ENCODE measurements at places on chromosomes 5 and 9. TPM values are rescaled to one million over a fixed set of nuclear protein-coding genes. Genes with fewer than 3 reads are reported as not detected.

KIAA0825 gene
- 1.6 TPM for total RNA-seq

CDX1 gene
- not detected for total RNA-seq

DOK3 gene
- total RNA-seq, result 1.3 TPM

IL13 gene
- total RNA-seq, result not detected

DNA sequence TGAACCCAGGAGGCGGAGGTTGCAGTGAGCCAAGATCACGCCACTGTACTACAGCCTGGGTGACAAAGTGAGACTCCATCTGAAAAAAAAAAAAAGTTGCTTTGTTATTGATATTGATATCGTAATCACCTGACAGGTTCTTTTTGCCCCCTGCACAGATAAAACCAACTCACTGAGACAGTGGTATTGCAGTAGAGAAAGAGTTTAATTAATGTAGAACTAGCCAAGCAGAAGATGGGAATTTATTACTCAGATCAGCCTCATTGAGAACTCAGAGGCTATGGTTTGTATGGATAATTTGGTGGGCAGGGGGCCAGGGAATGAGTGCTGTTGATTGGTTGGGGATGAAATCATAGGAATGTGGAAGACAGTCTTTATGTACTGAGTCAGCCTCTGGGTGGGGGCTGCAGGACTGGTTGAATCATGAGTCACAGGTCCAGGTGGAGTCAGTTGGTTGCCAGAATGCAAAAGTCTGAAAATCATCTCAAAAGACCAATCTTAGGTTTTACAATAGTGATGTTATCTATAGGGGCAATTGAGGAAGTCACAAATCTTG, 35.8 kb upstream of the MEGF10 start:
- no peaks in the 10 kb centered on the region for H3K4me1 ChIP-seq
- H3K27me3 ChIP-seq, result no peaks in the 10 kb centered on the region
- H3K36me3 ChIP-seq, result no peaks in the 10 kb centered on the region

GRCh38 chr9:131179561-131180219, 54.3 kb downstream of the NUP214 start:
- DNase-seq, result no peak
- H3K27ac ChIP-seq, result no peak overlapping the region
- no peaks in the 10 kb centered on the region for H3K27me3 ChIP-seq
- H3K4me3 ChIP-seq, result no peak overlapping the region

DNA sequence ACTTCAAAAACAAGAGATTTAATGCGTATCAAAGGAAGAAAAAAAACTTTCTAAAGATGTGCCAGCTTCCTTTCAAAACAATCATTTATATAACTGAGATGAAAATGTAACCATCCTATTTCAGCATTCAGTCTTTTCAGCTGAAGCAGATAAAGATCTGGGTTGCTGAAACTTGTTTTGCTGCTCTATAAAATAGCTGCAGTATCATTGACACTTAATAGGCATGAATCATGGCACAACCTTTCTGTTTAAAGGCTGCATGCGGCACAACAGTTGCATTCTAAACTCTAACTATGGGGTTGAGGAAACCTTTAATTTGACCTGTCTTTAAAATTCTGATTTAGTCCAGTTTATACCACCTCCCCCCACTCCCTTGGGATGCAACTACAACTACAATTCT, 196.7 kb downstream of the MPDZ start:
- no peaks in the 10 kb centered on the region for H3K36me3 ChIP-seq
- no peak overlapping the region for H3K27ac ChIP-seq
- DNase-seq, result no peak
- no peaks in the 10 kb centered on the region for H3K4me1 ChIP-seq

GRCh38 chr9:126486276-126486675, 127.5 kb upstream of the LMX1B start:
- H3K27me3 ChIP-seq, result no peaks in the 10 kb centered on the region
- H3K4me3 ChIP-seq, result no peak overlapping the region
- peaks cover 27% of the 10 kb centered on the region for H3K4me1 ChIP-seq
- no peak overlapping the region for H3K27ac ChIP-seq
- no peak for DNase-seq

GRCh38 chr5:120139039-120139438, 325.1 kb upstream of the PRR16 start:
- H3K27ac ChIP-seq, result no peak overlapping the region
- DNase-seq, result peak; percentile 1
- no peaks in the 10 kb centered on the region for H3K36me3 ChIP-seq
- no peaks in the 10 kb centered on the region for H3K4me1 ChIP-seq
- H3K4me3 ChIP-seq, result no peak overlapping the region

Measured in CD4-positive, alpha-beta T cell (primary cell).